Aorta (tissue), 5 donors: ENCODE measurements at places on chromosomes 7 and 10. TPM values are rescaled to one million over a fixed set of nuclear protein-coding genes. Genes with fewer than 3 reads are reported as not detected.

- DNase-seq = no peak
These were observed 31.6 kb downstream of the CSTF2T start for GRCh38 chr10:51667678-51668335.

DNA sequence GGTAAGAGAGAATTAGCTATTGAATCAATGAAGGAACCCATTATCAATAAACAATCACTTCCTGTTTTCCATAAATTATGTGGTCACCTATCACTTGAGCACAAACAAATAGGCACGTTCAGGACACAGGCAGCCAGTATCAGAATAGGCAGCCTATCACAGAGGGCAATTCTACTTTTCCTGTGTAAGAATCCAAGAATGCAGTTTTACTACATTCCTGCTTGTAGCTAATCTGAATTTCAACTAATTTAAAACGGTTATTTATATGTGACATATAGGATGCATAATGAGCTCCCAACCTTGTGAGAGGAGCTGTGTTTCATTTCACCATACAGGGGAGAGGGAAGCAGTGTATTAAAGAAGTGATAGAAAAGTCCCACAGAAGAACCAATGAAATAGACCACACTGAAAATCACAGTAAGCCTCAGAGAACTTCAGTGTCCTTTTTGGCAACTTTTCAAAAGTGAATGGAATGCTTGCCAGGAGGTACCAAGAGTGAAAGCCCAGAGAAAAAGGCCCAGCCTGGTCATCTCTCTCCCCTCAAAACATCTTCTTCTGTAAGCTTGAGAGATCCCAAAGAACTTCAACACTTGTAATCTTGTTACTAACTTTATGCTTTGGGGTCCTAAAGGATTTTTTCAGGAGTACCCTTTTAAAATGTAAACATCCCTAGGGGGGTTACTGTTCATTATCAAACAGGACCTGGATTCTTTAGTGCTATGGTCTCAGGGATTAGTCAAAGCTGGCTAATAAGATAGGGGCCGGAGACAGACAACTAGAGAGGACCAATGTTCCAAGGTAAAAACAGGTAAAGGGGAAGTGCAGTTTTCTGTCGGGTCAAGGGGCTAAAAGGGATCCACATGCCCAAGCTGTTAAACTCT, 1.3 kb downstream of the IMMP2L start:
- no peak for DNase-seq

GRCh38 chr7:126443951-126444350, 808.8 kb downstream of the GRM8 start:
- no peak for DNase-seq

- no peak for DNase-seq
These were observed 122.5 kb downstream of the FAM53B start for GRCh38 chr10:124621637-124622036.

DNA sequence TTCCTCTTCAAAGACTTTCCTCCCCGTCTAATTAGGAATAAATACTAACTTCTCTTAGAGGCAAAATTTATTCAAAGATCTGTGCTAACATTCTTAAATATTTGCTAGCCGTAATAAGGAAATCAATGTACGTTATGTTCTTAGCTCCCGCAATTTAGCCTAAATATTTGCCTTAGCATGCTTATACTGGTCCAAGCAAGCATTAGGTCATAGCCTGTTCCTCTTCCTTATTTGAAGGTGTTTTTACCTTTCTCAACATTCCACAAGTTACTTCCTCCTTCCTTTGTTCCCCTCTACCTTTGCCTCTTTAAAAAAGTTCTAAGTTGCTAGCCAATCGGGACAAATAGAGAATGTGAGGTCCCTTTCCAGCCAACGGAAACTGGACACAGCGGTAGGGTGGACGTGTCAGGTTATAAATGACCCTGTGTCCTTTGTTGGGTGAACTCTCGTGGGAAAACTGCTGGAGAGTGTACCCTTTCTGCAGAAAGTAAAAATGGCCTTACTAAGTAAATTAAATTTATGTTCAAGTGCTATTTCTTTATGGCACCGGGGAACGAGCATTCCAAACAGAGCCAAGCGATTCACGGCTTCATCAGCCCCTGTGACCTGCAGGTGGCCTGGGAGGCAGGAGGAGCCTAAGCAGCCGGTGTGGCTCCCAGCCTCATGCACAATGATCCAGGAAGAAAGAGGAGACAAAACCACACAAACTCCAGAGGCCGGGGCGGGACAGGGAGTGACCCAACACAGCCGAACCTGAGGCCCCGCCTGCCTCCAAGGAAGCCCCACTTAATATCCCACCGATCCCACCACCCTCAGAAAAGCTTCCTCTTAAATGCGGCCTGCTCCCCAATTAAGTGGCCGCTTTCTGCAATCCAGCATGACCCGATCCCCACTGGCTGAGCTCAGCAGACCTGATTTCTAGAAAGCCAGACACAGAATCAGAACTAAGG, 67.0 kb downstream of the ZRANB1 start:
- DNase-seq = peak; percentile 33

DNA sequence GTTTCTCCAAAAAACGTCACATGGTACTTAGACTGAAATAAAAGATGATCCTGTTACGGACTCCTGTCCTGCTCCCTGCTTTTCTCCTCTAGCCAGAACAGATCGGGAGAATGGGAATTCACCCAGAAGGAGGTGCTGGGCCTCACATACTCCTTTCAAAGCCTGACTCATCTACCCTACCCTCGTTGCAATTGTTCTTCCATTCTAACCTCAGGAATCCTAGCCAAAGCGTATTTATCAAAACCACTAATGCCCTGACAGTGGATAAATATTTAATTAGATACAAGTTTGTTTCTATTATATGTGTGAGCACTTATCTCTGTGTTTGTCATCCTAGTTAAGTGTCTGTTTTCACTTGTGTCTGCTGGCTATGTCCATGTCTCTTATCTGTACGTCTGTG, 21.7 kb downstream of the ZCWPW1 start:
- no peak for DNase-seq

DNA sequence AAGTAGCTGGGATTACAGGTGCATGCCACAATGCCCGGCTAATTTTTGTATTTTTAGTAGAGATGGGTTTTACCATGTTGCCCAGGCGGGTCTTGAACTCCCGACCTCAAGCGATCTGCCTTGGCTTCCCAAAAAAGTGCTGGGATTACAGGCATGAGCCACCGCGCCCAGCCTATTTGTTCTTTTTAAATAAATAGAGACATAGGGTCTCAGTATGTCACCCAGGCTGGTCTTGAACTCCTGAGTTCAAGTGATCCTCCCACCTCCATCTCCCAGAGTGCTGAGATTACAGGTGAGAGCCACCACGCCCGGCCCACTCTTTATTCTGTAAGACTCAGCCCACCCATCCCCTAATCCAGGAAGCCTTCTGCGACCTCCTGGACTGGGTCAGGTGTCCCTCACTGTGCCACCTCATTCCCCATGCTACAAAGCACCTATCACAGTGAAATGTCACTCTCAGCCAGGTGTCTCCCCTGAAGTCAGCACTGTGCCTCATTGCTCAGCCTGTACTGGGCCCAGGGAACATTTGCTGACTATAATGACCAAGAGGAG, 2.8 kb downstream of the TMEM120A start:
- peak; percentile 57 for DNase-seq

GRCh38 chr7:130649004-130649790, 19.4 kb downstream of the COPG2 start:
- no peak for DNase-seq

- DNase-seq = no peak
These were observed 42.3 kb downstream of the RELN start for GRCh38 chr7:103947026-103947655.

DNA sequence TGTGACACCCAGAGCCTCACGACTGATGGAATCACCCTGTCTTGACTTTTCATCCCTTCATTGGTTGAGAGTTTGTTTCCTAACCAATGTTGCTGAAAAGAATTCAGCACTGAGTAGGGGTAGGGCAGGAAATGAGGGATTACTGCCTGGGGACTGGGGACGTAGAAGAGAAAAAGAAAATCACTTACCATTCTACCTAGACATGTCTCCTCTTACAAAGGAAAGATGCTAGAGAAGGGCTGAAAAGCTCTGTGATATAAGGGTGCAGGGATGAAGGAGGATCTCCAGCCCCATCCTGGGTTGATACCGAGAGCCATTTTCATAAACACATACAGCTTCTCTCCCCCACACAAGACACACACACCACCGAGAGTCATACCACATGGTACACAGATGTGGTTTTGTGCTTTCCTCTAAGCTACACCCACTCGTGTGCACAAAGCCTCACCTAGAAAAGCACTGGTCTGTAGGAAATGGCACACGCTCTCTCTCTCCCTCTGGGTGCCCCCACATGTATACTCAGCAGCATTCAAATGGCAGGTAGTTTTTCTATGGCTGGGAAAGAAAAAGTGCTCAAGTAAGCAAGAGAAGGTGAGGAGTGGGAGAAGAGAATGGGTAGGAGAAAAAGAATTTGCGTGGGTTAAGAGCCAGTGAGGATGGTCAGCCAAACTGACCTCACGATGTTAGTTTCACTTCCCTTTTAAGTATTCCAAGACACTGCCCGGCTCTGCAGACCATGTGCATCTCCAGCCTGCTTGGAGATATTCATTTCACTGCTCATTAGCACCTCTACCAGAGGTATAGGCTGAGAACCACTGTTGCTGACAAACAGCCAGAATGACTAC, 85.8 kb downstream of the CALD1 start:
- no peak for DNase-seq

DNA sequence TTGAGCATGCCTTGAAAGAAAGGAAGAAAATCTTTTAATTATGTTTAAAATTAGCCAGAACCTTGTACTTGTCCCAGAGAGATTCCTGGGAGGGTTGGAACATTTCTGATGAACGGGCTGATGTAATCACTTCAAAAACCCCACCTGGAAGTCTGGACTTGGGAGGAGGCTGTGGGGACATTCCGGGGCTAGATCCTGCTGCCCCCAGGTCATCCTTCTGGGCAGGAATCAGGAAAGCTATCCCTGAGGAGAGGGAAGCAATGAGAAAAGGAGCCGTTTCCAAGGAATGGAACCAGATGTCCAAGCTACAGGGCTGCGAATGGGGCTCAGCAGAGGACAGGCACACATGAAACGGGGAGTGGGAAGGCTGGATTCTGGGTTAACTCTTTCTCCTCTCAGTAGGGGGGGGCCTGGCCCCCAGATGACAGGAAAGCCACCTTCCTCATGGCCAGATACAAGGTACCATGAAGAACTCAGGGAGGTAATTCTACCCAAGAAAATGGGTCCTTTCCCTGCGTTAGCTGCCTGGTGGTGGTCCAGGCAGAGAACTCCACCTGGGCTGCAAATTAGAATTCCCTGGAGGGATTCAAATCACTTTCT, 280.1 kb downstream of the TCF7L2 start:
- DNase-seq = no peak

DNA sequence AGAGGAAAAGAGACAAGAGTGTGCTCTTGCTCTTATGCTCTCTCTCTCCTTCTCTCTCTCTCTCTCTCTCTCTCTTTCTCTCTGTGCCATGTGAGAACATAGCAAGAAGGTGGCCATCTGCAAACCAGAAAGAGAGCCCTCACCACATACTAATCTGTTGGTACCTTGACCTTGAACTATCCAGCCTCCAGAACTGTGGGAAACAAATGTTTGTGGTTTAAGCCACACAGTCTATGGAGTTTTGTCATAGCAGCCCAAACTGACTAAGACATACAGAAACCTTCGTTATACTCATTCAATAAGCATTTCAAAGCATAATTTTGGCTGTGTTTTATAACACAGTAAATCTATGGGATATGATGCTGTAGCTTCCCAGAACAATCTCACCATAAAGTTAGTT, 56.4 kb upstream of the PLPP4 start:
- no peak for DNase-seq

DNA sequence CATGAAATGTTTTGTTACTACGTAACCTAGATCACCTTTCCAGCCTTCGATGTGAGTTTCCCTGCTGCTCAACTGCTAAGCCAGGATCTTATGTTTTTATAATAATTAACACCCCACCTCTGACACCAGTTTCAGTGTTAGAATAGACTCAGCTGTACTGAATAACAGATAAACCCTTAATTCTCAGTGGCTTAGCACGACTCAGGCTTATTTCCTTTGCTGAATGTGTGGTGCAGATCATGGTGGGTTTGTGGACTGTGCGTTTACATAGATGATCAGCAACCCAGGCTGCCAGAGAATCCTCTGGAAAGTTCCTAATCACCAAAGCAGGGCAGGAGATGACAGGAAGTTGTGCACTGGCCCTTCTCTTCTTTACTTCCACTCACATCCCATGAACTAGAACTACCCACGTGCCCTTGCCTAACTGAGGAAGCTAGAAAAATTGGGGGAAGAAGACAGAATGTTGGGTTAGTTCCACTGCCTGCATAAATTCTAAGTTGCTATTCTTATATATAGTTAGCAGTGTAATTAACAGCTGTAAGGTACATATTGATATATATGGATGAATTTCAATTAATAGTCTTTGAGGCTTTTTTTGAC, 111.8 kb downstream of the MAPK8 start:
- no peak for DNase-seq

DNA sequence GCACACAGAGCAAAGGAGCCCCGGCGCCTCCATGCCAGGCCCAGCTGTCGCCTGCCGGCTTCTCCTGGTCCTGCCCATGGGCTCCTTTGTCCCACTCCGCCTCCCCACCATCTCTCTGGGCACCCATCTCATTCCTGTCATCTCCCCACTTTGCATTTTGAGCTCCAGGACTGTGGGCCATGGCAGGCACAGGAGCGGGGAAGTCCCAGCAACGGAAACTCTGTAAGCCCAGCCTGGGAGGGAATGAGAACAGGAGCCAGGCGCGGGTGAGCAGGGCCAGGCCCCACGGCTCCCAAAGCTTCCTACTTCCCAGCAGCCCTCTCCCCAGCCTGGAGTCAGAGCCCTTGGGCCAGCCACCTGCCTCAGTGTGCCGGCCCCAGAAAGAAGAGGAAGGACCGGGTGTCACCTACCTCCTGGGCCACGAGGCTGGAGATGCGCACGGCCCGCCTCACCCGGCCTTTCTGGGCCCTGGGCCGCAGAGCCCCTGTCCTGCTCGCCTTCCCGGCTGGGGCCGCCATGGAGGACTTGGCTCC, 23.1 kb downstream of the KCNH2 start:
- no peak for DNase-seq

DNA sequence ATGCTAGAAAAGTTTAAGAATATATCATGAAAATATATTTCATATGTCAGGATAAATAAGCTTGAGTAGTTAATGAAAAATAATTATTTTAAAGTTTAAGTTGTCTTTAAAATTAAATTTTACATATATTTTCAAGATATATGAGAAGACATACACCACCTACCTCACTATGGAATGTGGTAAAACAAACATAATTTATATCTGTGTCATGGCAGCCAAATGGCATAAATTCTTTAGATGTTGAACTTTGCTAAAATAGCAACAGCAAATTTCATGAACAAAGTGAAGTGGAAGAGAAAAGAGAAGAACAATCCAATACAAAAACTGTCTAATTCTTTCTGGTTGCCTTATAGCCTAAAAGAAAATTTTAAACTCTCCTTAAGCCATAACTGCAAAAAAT, 39.6 kb upstream of the SLC16A12 start:
- DNase-seq = no peak

DNA sequence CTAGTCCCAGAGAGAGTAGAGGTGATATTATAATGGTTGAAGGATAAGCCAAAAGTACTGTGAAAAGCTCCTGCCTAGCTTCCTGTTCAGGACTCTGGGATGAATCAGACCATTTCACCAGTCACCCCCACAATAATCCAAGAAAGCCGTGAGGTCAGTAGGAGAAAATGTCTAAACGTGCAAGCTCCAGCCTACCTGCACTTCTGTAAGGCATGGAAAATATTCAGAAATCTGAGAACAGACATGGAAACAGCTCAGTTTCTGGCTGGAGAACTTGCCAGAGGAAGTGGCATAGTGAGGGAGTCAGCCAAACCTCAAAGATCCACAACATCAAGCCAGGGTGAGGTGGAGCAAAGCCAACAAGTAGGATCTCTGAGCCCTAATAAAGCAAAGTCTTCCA, 58.2 kb downstream of the ELAPOR2 start:
- DNase-seq = no peak

The SEMA4G gene
- 1.5 TPM for total RNA-seq

The FAM180A gene
- total RNA-seq = 61.8 TPM

The GPAM gene
- total RNA-seq = 11.4 TPM

The KIAA1549 gene
- total RNA-seq = 1.0 TPM

The MRC1 gene
- 73.9 TPM for total RNA-seq
